Esophagus squamous epithelium (tissue), 5 donors: ENCODE measurements at places on chromosomes 2 and 18.

DNA sequence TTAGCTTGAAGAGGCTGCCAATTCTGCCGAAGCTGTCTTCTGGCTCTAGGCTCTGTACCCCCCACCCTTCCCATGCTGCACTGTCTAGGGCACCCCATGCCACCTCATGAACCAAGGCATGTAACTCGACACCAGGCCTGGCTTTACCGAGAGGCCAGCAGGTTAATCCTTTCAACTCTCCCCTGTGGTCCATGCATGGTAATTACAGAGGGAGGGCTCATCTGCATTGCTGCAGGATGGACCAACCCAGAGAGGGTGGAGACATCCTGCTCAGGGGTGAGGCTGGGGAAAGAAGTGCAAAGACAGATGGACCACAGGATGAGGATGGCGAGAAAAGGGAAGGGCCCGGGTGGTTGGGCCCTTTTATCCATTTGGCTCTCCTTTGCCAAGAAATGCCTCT, 65.8 kb downstream of the KCTD1 start:
- no peak for DNase-seq

- DNase-seq: no peak
These were observed 8.4 kb downstream of the BCL11A start for GRCh38 chr2:60544954-60545560.

GRCh38 chr2:78351208-78351607, 674.3 kb upstream of the REG3G start:
- no peak for DNase-seq

- no peak for DNase-seq
These were observed 27.2 kb downstream of the ST6GAL2 start for GRCh38 chr2:106858810-106859209.

GRCh38 chr2:120831086-120831485, 95.4 kb downstream of the GLI2 start:
- DNase-seq: no peak

DNA sequence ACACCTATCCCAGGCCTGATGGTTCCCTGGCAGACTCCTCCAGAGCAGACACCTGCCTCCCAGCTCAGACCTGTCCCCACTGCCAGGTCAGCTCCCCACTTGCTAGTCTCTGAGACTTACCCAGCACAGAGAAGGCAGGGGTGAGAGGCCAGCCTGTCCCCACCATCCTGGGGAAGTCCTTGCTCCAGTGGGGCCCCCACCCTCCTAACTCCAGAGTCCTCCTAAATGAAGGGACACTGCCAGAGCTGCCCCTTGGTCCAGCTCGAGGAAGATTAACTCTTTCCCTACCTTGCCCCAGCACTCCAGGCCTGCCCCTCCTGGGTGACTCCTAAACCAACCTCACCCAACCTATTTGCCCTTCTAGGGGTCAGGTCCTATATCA, 30.4 kb upstream of the TNS1 start:
- no peak for DNase-seq

GRCh38 chr2:239161711-239162140, 239.1 kb downstream of the HDAC4 start:
- no peak for DNase-seq

DNA sequence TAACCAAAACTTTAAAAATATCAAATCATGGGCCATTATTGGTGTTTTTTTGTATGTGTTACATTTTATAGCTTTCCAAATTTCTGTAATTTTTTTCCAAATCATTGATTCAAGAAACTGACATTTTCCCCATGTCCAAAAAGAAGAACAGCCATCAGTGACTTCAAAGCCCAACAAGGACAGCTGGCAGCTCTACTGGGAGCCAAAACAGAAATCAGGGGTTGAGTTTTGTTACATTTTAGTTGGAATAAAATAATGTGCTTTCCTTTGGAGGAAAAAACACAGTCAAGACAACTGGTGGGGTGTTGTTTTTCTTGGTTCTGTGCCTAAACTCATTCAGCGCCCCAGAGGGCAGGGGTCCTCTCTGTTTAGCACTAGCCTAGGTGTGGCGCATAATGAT, 23.8 kb downstream of the AKAIN1 start:
- no peak for DNase-seq

GRCh38 chr18:74896390-74896991, 298.8 kb downstream of the ZNF407 start:
- DNase-seq: no peak

DNA sequence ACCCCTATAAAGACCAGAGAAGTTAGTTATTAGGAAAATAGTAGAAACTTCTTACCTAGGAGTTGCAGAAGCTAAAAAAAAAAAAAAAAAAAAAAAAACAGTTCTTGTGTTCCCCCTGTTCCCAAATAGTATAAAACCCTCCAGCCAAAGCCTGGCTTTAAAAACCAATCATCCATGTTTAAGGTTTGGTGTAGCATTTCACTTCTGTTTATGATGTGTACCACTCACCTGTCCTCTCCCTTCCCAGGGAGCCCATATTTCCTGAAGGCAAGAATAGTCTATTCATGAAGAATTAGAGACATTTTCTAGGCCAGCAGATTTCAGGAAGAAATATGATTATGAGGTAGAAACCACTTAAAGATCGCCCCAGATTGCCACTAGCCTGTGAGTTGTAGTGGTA, 273.6 kb downstream of the SETBP1 start:
- no peak for DNase-seq

GRCh38 chr18:52394602-52395001, 54.6 kb downstream of the DCC start:
- no peak for DNase-seq
